ENCODE measurements at places on chromosomes 7 and 10. TPM values are rescaled to one million over a fixed set of nuclear protein-coding genes. Genes with fewer than 3 reads are reported as not detected.

DNA sequence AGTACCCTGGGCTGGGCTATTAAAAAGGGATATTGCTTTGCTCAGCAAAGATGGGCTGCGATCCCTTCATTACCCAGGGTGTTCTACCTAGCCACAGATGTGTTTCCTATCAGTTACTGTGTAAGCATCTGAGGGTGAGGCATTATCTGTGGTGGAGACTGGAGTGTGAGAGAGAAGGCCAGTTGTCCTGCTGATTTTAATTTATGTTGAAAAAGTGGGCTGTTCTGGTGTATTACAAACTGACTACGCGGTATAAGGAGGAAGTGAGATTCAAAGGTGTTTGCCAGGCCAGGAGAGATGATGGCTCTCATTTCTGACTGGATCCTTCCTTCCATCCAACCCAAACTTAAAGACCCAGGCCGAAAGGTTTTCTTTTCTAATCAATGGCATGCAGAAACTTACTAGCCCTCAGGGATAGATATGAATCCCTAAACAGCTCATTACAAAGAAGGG is 7.6 kb downstream of the TCF7L2 start:
- no peak overlapping the region for H3K27ac ChIP-seq
- no peak overlapping the region for H3K4me3 ChIP-seq
- DNase-seq: no peak
- no peaks in the 10 kb centered on the region for H3K36me3 ChIP-seq

DNA sequence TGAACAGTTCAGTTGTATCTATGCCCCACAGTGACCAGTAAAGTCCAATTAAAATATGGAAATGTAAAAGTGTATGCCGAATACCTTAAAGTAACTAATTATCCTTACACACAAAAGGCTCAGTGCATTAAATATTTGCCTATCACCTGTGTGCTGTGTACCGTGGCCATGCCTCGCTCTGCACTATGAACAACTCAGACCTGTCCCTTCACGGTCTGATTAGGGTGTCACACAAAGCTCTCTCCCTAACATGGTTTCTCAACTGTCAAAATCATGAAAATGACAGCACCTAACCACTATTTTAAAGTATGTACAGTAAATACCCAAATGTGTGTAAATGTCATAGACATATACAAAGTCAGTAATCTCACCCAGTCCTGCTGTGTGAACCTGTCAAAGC is 43.1 kb downstream of the STK17A start:
- no peaks in the 10 kb centered on the region for H3K27me3 ChIP-seq
- DNase-seq: no peak
- peak overlapping the region; percentile 28 for H3K4me3 ChIP-seq
- peaks cover 56% of the 10 kb centered on the region for H3K36me3 ChIP-seq

DNA sequence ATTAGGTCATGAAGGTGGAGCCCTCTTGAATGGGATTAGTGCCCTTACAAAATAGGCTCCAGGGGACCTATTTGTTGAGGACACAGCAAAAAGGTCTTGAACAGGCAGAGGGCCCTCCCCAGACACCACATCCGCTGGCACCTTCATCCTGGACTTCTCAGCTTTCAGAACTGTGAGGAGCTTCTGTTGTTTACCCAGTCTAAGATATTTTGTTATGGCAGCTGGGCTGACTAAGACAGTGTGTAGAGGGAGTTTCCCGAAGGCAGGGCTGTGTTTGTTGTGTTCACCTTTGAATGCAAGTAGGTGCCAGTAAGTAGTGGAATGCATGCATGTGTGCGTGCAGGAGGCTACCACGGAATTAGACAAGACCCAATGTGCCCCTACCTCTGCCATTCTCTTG is 106.7 kb downstream of the PTPRE start:
- no peak for DNase-seq
- no peaks in the 10 kb centered on the region for H3K36me3 ChIP-seq
- no peak overlapping the region for H3K4me3 ChIP-seq
- no peak overlapping the region for H3K27ac ChIP-seq

- H3K36me3 ChIP-seq: no peaks in the 10 kb centered on the region
- DNase-seq: no peak
- no peak overlapping the region for H3K27ac ChIP-seq
- no peaks in the 10 kb centered on the region for H3K27me3 ChIP-seq
- H3K4me3 ChIP-seq: no peak overlapping the region
- H3K4me1 ChIP-seq: no peaks in the 10 kb centered on the region
Measured at GRCh38 chr7:110372685-110373084, 718.2 kb upstream of the LRRN3 start.

HKDC1 gene
- not detected for total RNA-seq

GRCh38 chr7:94632338-94633013 is 23.5 kb downstream of the SGCE start:
- H3K27me3 ChIP-seq: no peaks in the 10 kb centered on the region
- H3K36me3 ChIP-seq: no peaks in the 10 kb centered on the region
- H3K27ac ChIP-seq: no peak overlapping the region
- H3K4me1 ChIP-seq: no peaks in the 10 kb centered on the region
- no peak for DNase-seq

DNA sequence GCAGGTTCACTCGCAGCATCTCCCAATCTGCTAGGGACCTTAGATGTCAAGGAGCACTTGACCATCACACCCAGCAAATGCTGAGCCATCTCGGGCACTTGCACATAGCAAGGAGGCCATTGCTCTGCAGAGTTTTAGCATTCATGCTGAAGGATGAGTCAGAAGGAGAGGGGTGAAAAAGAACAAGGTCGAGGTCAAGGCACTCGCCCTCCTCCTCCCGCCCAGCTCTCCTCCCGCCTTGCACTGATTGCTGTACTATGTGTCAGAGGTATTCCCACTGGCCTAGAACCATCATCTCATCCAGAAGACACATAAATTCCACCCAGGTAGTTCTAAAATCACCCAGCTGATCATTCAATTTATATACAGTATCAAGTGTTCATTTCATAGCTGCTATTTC is 255.1 kb upstream of the SP4 start:
- no peak for DNase-seq
- H3K27me3 ChIP-seq: peaks cover 5% of the 10 kb centered on the region

UCN3 gene
- total RNA-seq: not detected

WDFY4 gene
- total RNA-seq: 88.6 TPM

LIPN gene
- total RNA-seq: 2.5 TPM

GRCh38 chr7:51077987-51078370 is 238.6 kb downstream of the COBL start:
- H3K4me3 ChIP-seq: no peak overlapping the region
- no peak for DNase-seq
- no peak overlapping the region for H3K27ac ChIP-seq

ZNF425 gene
- total RNA-seq: 1.1 TPM

DNA sequence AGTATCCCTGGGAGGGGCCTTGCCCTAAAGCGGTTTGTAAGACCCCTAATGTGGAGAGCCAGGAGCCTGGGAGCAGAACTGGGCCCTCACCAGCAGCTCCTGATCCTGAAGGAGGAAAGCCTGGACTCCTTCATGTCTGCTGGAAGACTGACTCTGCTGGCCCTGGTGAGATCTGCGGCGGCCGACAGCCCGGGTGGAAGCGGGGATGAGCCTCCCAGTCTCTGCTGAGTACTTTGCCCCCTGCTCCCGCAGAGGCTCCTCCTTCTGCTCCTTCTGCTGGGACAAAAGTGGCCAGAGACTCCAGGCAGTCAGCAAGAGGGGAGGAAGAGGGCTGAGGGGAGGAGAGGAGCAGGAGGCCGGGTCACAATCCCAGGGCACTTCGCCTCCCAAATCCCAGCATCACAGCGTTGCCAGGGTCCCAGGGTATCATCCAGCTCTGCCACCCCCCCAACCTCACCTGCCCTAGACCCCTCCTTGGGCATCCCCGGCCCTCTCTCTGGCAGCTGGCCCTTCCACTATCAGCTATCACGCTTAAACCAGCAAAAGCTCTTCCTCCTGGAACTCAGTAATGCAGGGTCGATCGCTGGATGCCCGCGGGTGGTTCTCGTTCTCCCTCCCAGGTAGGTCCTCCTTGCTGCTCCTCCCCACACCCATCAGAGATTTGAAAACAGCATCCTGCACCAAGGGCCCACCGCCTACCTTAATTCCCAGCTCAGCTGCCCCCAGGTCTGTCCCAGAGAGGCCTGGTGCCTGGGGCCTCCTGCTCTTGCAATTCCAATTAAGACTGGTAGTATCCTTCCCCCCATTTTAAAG is 7.9 kb downstream of the TBATA start:
- H3K36me3 ChIP-seq: no peaks in the 10 kb centered on the region
- H3K27me3 ChIP-seq: no peaks in the 10 kb centered on the region
- no peak overlapping the region for H3K4me3 ChIP-seq
- no peaks in the 10 kb centered on the region for H3K4me1 ChIP-seq
- no peak overlapping the region for H3K27ac ChIP-seq
- DNase-seq: peak; percentile 55

CYP3A4 gene
- total RNA-seq: not detected

GLI3 gene
- 6.1 TPM for total RNA-seq

SORBS1 gene
- 24.0 TPM for total RNA-seq

DNA sequence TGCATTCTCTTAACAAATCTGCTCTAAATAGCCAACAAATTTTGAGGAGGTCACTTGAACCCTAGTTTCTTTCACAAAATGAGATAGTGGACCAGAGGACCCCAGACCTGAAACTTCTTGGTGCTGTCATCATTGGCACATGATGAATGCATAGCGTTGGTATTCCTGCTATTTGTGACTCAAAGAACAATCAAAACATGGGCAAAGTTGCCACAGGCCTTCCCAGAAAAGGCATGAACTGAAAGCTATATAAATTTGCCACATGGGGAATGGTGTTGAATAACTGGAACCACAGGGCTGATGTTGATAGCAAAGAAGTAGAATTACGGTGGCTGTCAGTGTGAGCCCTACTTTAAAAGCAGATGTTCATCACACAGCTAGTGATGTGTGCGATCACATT is 219.9 kb upstream of the KMT2E start:
- no peak overlapping the region for H3K4me3 ChIP-seq
- no peaks in the 10 kb centered on the region for H3K4me1 ChIP-seq
- no peak overlapping the region for H3K27ac ChIP-seq
- H3K27me3 ChIP-seq: peaks cover 46% of the 10 kb centered on the region
- no peaks in the 10 kb centered on the region for H3K36me3 ChIP-seq
- DNase-seq: no peak

- no peaks in the 10 kb centered on the region for H3K4me1 ChIP-seq
- no peak overlapping the region for H3K27ac ChIP-seq
- no peak for DNase-seq
- no peaks in the 10 kb centered on the region for H3K36me3 ChIP-seq
Measured at GRCh38 chr7:152866125-152866524, 106.6 kb downstream of the ACTR3B start.

ASB10 gene
- total RNA-seq: not detected

DNA sequence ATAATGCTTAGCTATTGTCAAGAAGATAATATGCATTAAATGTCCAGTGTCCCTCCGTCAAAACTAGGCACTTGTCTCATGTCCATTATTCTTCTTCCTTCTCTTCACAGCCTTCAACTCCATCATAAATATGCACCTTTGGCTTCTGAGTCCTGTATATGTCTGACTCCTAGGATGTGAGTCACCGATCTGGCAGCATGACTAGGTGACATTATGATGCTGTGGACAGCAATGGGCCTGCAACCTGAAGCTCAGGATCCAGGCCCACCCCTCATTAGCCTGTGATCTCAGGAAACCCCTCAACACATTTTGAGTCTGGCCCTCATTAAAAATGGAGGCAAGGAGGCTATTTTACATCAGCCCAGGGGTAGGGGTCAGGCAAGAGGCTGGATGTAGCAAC is 362.5 kb upstream of the ZMIZ1 start:
- no peaks in the 10 kb centered on the region for H3K36me3 ChIP-seq
- H3K27ac ChIP-seq: no peak overlapping the region
- DNase-seq: no peak
- H3K4me1 ChIP-seq: no peaks in the 10 kb centered on the region
- no peaks in the 10 kb centered on the region for H3K27me3 ChIP-seq

GRCh38 chr10:34815185-34816084 is at the start of gene PARD3:
Gene PARD3, minus strand, starts transcription at chr10:34815296. Its CDS starts 301 bp downstream, at chr10:34814995.
- H3K27ac ChIP-seq: peak within 1 kb of the TSS; percentile 78
- peaks cover 45% of the 10 kb centered on the region for H3K27me3 ChIP-seq
- no peaks in the 10 kb centered on the region for H3K36me3 ChIP-seq
- H3K4me3 ChIP-seq: peak within 1 kb of the TSS; percentile 56
- DNase-seq: peak; percentile 62
- H3K4me1 ChIP-seq: peaks cover 42% of the 10 kb centered on the region

GRCh38 chr7:42395607-42396006 is 158.6 kb upstream of the GLI3 start:
- no peak overlapping the region for H3K27ac ChIP-seq
- no peaks in the 10 kb centered on the region for H3K4me1 ChIP-seq
- no peak for DNase-seq
- no peaks in the 10 kb centered on the region for H3K36me3 ChIP-seq
- H3K27me3 ChIP-seq: no peaks in the 10 kb centered on the region

DNA sequence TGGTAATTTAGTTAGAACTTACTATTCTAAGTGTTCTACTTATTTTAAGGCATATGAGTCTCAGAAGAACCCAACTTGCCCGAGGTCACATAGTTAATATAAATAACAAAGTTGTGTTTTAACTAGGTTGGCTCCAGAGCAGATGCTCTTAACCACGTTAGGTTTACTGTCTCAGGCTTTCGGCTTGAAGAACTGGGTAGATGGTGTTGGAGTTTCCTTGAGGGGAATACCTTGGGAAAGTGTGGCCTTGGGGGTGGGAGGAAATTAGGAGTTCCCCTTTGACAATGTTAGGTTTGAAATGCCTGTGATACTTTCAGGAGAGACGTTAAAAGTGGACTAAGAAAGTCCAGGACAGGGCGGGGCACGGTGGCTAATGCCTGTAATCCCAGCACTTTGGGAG is 9.6 kb downstream of the ZNF398 start:
- no peaks in the 10 kb centered on the region for H3K27me3 ChIP-seq
- no peak overlapping the region for H3K4me3 ChIP-seq
- no peak for DNase-seq
- H3K36me3 ChIP-seq: peaks cover 46% of the 10 kb centered on the region
- H3K27ac ChIP-seq: no peak overlapping the region

- peaks cover 26% of the 10 kb centered on the region for H3K4me1 ChIP-seq
- DNase-seq: no peak
- H3K27ac ChIP-seq: peak overlapping the region; percentile 76
- H3K27me3 ChIP-seq: no peaks in the 10 kb centered on the region
Measured at GRCh38 chr10:88097536-88097935, 234.1 kb downstream of the PTEN start.

- no peak overlapping the region for H3K4me3 ChIP-seq
- H3K27me3 ChIP-seq: no peaks in the 10 kb centered on the region
- no peaks in the 10 kb centered on the region for H3K36me3 ChIP-seq
- DNase-seq: no peak
- H3K4me1 ChIP-seq: no peaks in the 10 kb centered on the region
Measured at GRCh38 chr7:46220066-46220630, 299.1 kb upstream of the IGFBP3 start.

GRCh38 chr7:108132551-108133265 is 2.5 kb upstream of the LAMB4 start:
- no peak overlapping the region for H3K27ac ChIP-seq
- no peak overlapping the region for H3K4me3 ChIP-seq
- H3K36me3 ChIP-seq: no peaks in the 10 kb centered on the region
- H3K27me3 ChIP-seq: no peaks in the 10 kb centered on the region
- no peak for DNase-seq
